HAP-1 (cell line): ENCODE measurements at places on chromosomes 3 and 15.

GRCh38 chr15:67652586-67652985 lies 110.1 kb downstream of the MAP2K5 start:
- peak; percentile 77 for DNase-seq

DNA sequence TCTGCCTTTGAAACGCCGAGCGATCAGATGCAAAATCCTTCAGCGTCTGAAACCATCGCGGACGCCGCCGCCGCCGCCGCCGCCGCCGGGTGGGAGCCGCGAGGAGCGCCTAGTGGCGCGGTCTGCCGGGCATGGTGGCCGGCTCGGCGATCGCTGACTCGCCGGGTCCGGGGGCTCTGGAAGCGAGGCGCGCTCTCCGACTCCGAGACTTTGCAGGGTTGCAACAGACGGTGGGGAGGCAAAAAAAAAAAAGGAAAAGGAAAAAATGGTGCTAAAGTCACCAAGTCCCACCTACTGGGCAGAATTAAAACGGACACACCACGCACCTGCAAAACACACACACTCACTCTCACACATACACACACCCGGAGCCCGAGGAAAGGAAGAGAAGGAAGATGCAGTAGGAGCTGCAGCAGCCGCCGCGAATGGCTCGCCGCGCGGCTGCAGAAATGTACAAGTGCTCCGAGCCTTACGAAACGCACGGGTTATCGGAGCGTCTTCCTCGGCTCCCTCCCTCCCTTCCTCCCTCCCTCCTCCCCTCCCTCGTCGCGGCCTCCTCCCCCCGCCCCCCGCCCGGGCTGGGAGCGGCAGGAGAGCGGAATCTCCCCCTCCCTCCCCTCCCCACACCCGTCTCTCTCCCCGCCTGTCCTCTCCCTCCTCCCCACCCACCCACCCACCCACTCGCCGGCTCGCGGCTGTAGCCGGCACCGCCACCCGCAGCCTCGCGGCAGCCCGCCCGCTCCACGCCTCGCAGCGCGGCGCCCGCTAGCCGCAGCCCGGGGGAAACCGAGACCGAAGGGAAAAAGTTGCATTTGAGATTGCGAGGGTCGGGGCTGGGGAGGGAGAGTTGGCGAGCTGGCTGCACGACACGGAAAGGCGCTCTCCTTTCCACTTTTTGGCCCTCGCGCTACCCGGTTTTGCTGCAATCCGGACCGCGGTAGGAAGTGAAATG lies at the start of gene NTRK3:
NTRK3 (minus strand) TSS at position 461 of the 952 bp plus-strand sequence. CDS start 586 bp downstream, outside the sequence.
- DNase-seq, result no peak

DNA sequence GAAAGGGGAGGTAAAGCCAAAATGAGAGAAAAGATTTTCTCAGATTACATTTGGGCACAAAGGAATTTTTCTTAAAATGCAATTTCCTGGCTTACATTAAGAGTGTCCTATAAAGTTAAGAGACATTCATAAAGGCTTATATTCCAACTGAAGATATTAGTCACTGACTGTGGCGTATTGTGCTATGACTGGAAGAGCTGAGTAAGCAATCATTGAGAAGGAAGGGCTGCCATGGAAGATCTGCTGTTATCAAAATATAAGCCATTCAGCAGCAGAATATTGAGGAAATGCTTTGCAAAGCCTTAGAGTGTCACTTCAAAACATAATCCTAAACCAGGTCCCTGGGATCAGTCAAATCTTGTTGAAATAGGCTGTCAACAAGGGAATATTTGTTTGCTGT lies 593.9 kb downstream of the TUSC7 start:
- no peak for DNase-seq

DNA sequence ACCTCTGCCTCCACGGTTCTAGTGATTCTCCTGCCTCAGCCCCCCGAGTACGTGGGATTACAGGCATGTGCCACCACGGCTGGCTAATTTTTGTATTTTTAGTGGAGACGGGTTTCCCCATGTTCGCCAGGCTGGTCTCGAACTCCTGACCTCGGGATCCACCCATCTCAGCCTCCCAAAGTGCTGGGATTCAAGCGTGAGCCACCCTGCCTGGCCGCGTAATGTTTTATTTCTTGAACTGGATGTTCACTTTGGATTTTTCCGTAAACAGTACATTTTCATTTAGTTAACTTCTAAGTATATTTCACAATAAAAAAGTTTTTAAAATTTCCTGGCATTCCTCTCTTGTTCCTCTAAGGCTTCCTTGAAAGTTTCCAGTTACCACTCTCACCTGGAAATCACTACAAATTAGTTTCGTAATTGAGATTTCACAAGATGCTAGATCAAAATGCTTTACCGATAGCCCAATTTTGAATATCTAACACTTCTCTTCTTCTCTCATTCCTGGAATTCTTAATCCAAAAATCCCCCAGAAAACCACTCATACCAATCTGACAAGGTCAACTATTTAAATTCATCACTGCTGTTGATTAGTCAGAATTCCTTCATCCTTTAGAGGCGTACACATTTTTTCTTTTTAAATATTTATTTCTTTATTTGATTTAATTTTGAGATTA lies 44.7 kb upstream of the INO80 start:
- DNase-seq, result no peak

DNA sequence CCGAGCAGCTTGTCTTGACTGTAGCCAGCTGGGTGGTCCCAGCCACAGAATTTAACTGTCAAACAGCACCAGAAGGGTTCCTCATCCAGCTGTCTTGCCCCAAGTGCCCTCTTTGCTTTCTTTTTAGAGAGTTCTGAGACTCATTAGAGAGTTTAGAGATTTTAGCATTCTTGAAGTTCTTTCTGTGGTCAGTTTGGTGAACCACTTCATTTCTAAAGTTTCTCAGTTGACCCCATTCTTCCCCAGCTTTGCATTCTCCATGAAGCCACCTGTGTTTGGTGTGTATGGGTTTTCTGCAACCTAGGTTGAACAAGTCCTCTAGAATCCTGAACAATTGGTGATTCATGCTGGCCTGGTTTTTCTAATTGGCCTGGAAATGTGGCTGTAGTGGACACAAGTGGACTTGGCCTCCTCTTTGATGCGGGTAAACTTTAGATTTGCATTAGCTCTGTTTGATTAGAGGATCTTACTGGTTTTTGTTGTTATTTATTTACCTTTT lies 33.7 kb downstream of the FLNB start:
- DNase-seq, result no peak

DNA sequence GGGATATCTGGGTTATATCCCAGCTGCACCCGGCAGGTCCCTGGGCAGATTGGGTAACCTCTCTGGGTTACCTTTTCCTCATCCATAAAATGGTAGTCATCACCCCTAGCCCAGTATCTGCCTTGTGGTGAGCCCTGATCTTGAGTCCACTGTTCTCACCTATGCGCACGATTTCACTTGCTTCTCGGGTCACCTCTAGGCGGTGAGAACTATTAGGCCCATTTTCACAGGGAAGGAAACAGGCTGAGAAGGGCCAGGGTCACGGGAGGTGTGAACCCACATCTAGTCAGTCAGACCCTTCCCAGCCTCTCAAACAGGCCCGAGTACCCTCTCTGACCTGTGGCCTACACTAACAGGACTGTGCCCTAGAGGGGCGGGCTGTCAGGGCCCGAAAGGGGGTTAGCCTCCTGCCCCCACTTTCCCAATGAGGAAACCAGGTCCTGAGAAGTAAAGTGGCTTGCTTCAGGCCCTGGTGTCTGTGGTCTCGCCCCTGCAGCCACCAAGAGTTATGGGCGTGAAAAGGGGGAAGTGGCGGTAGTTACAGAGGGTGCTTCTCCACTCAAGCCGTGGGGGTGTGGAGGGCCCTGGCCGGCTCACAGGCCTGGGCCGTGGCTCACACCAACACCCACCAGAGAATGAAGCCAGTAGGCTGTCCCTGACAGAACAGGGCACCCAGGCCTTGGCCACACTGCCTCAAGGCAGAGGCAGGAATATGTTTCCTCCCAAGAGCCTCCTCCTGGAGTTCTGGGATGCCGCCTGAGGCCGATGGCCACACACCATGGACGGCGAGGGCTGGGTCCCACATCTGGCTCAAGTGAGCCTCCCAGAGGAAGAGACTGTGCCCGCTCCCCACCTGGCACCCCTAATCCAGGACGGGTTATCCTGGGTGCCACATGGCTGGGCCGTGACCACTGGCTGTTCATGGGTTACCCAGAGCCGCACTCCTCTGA lies 19.5 kb downstream of the PSTPIP1 start:
- DNase-seq, result no peak

- DNase-seq, result no peak
These were observed 526.6 kb upstream of the ZNF717 start for GRCh38 chr3:76311941-76312340.

DNA sequence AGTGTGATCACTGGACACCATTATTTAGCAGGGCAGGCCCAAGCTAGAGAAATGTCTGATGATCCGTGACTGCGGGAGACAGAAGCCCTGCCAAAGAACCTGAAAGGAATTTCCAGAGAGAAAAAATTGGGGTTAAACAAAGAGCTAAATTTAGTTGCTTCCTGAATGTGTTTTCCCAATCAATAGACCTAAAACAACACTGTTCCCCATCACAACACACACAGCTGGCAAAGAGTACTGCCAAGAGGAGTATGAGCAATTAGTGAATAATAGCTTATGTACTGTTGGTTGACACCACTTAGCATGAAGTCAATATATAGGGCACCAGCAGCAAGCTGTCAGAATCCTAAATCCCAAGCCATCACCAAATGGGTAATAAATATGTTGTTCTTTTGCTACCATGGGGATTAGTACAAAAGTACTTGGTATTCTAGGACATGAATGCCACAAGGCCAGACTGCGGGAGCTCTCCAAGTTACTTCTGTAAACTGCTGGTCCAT lies 35.7 kb downstream of the CLK3 start:
- DNase-seq, result no peak

GRCh38 chr15:44009038-44009437 lies 182.2 kb downstream of the WDR76 start:
- DNase-seq, result no peak

DNA sequence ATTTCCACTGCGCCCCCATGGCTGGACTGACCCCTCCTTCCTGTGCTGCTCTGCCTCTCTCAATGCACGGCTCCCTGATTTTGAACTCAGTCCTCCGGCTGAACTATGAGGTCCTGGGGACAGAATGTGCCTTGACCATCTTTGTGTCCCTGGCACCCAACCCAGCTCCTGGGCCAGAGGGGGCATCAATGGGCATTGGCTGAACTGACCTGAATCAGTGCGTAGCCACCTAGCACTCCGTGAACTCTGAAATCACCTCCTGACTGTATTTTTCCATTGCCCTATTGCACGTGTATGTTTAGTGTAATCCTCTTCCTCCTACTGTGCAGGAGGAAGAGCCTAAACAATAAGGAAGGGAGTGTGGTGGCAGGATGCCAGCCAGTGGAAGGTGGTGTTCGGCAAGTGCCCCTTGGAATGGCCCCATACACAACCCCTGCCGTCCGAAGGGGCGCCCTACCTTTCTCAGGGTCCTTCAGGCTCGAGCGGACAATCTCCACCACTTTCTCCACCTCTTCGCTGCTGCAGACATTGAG lies 33.5 kb downstream of the BDH1 start:
- DNase-seq, result no peak

DNA sequence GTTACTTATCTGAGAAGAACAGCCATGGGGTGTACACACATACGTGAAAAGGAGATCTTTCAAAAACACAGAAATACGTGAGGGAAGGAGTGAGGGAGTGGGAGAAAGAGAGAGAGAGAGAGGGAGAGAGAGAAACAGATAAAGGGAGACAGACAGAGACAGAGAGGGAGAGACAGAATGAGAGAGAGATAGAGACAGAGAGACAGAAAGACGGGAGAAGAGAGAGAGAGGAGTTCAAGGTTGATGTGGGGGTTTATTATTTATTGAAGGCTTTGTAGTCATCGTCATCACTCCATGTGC lies 64.0 kb downstream of the CHST2 start:
- DNase-seq, result no peak

DNA sequence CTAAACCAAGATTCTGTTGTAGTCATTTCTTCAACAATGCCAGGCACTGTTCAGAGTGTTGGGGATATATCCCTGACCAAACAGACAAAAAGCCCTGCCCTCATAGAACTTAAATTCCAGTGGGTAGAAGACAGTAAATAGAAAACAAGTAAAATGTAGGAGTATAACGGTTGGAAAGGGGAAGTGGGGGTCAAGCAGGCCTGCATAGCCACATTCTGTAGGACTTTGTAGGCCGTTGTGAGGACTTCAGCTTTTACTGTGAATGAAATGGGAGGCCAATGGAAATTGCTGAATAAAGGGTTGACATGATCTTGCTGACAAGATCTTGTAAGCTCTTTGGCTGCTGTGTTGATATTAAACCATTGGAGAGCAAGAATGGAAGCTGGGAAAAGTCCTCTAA lies 1.8 kb downstream of the MRPS11 start:
- no peak for DNase-seq

DNA sequence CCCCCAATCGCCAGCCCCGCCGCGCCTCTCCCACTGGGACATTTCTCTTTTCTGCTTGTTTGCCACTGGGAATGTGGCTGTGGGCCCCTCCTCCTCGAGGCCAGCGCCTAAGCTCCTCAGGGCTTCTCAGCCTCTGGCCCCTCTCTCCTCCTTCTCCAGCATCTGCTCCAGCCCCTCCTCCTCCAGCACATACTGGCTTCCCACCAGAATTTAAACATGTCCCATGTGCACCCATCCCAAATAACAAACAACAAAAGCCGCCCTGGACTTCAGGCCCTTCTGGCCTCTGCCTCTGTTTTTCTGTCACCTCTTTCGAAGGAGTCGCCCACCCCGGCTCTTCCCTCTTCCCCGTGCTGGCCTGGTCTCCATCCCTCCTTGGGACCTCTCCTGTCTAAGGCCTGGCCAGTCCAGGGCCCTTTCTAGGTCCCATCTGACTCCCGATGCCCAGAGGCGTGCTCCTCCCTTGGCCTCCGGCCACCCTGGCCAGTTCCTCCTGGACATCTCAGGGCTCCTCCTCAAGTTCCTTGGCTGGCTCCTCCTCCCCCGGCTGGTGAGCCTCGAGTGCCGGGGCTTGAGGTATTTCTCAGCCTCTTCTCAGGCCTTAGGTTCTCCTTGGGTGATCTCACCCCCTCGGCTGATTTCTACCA lies 94.6 kb upstream of the SLC6A6 start:
- DNase-seq, result no peak

DNA sequence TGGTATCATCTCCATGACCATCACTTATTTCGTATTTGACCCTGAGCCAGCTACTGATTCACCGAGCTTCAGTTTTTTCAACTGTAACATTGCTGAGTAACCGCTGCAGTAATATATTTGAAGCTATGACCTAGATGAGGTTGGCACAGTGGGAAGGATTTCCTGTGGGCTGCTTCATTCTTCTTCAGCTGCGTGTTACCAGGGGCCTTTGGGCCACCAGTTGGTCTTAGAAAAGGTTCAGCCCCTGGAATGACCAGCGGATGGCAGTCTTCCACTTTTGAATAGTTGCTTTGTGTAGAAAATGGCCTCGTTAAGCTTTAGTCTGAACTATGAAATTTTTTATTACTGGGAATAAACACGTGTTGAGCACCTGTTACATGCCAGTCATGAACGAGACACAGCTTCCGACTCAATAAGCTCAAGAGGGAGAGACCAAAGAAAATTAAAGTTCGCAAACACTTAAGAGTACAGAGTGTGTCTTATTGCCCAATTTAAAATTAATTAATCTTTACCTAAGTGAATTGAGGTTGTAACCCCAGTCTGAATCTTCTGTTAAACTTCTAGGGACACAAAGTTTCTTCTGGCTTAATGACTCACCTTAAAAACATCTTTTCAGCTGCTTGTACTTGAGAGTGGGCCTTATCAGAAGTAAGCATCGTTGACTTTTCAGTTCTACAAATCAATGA lies 57.6 kb upstream of the NR2E3 start:
- peak; percentile 49 for DNase-seq
